ENCODE measurements at places on chromosomes 2 and 18.

DNA sequence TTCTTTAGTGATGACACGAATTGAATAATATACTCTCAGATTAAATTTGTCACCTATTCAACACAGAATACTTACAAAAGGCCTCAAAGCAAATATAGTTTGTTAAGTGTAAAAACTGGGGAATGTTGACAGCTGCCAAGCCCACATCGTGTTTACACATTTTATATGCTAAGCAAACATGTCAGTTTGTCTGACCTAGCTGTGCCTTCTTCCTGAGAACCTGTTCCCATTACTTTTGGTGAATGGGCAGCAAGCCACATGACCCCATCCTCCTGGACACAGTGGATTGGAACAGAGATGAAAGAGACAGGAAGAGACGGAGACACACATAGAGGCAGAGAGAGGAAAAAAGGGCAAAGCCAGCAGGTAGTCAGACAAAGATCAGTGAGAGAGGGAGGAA lies 22.9 kb upstream of the CUL3 start:
- no peak for DNase-seq

DNA sequence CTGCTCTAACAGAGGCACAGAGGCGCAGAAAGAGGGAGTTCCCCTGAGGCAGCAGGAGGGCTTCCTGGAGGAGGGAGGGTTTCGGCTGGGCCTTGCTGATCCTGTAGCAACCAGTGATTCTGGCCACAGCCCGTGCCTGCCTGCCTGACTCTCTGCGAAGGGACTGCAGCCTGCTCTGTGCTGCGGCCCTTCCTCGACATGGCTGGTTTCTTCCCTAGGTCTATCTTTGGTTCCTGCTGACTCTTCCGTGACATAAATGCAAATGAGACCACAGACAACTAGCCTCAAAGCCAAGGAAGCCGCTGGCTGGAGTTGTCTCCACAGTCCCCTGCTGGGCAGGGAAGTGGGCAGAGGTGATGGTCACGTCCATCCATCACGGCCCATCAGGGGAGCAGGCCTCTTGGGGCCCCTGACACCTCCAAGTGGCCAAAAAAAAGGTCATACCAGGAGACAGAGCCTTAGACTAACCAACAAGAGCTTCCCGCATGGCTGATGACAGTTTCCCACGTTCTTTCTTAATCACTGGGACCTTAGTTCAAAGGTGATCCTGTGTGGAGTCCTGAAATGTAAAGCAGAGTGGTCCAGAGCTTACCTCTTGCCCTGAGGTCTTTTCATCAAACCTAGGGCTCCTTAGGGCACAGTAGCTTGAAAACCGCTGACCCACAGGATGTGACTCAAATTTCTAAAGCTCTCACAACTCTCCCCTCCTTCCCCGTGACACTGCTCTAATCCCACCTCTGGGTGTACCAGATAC lies 55.3 kb downstream of the HS1BP3 start:
- no peak for DNase-seq

DNA sequence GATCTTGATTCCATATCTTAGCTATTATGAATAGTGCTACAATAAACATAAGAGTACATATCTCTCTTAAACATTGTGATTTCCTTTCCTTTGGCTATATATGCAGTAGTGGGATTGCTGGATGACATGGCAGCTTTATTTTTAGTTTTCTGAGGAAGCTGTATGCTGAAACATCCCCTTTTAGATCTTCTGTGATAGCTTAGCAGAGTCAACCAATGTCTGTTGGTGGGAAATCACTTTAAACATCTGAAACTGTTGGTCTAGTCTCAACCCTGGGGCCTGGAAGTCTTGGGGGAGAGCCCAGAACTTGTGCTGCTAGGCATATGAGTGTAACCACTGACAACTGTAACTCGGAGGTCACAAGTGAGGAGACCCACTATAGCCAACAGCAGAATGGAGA lies 378.6 kb upstream of the SLC14A2 start:
- no peak for DNase-seq

- DNase-seq, result no peak
These were observed 439.2 kb upstream of the ACVR2A start for GRCh38 chr2:147405651-147406050.

DNA sequence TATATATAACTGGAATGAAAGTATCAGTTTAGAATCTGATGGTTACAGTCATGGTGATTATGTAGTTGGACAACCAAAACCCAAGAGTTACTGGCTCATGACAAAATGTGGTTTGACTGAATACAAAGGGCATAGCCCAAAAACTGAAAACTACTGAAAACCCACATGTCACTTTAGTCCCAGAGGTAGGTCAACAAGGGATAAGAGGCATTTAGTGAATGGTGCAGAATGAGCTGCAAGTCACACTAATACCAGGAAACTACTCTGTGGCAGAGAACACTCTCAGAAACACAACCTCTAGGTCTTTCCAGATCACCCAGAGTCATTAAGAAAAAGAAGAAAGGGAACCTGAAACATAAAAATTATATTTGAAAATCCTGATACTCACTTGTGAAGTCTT lies 154.5 kb downstream of the AGPS start:
- DNase-seq, result no peak

DNA sequence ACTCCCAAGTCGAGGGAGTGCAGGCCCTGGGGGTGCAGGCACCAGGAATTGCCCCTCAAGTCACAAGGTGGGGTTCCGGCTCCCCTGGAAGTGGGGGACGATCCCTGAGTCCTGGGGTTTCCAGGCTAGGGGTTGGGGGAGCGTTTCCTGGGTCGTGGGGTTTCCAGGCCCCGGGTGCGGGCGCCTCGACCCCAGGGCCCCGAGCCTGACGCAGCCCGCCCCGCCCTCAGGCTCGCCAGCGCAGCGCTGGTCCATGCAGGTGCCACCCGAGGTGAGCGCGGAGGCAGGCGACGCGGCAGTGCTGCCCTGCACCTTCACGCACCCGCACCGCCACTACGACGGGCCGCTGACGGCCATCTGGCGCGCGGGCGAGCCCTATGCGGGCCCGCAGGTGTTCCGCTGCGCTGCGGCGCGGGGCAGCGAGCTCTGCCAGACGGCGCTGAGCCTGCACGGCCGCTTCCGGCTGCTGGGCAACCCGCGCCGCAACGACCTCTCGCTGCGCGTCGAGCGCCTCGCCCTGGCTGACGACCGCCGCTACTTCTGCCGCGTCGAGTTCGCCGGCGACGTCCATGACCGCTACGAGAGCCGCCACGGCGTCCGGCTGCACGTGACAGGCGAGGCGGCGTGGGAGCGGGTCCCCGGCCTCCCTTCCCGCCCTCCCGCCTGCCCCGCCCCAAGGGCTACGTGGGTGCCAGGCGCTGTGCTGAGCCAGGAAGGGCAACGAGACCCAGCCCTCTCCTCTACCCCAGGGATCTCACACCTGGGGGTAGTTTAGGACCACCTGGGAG lies 12.0 kb downstream of the SIGLEC15 start:
- no peak for DNase-seq

- DNase-seq, result no peak
These were observed 1963.3 kb upstream of the PIK3C3 start for GRCh38 chr18:39991696-39992265.

GRCh38 chr18:51077217-51077616 lies 47.2 kb downstream of the SMAD4 start:
- DNase-seq, result no peak

- no peak for DNase-seq
These were observed 7.7 kb downstream of the EPB41L5 start for GRCh38 chr2:120020554-120020953.

DNA sequence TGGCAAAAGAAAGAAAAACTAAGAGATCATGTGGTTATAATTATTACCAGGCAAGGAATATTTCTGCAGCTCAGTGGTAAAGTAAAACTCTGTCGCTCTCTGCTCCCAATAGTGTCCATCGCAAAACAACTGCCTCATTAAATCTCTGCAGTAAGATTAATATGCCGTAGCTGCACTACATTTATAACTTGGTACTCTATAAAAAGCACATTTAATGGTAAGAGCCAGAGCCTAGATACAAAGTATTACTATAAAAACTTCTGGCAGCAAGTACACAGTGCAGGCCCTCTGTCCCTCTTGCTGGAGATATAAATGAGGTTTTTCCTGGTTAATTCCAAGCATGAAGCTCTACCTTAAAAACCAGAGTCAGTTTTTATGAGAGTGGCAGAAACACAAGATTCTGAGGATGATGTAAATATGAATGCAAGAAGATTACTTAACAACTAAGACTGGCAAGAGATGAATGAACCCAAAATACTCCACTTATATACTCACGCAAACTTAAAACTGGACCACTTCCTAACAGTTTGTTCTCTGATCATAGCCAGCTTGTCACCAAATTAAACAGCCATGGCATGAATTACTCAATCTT lies 25.5 kb downstream of the ZNF521 start:
- DNase-seq, result no peak

DNA sequence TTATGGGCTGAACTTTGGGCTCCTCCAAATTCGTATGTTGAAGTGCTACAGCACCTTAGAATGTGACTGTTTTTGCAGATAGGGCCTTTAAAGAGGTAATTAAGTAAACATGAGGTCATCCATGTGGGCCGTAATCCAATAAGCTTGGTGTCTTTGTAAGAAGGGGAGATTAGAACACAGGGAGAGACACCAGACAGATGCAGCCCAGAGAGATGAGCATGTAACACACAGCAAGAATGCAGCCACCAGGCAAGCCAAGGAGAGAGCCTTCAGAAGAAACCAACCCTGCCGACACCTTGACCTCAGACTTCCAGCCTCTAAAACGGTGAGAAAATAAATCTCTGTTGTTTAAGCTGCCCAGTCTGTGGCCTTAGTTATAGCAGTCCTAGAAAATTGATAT lies 74.3 kb downstream of the HRH4 start:
- DNase-seq, result no peak

- no peak for DNase-seq
These were observed 1310.8 kb upstream of the SLC39A10 start for GRCh38 chr2:194346193-194346592.

DNA sequence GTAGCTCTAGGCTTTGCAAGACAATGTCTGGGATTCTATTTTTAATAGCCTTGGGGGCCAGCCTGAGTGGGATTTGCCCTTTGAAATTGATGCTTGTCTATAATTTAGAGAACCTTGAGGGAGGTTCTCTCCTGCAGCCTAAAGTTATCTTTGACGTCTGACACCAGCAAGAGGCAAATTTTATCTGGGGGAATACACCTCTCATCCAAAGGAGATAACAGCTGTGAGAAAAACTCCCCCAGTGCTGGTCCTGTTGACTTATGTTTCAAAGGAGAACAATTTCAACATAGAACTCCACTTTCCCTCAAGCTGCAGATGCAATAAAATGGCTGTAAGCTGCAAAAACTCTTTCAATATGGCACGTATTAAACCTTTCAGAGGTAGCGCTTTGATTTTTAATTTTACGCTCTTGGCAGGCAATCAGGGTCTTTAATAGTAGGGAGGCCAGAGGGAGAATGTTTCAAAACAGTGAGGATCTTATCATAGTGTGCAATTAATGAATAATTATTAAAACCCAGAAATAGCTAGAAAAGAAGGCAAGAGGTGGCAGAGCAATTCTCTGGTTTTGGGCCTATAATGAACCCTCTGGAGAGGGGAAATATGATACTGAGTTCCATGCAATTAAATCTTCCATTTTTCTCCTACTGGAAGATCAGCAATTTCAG lies 62.4 kb downstream of the LYPD1 start:
- no peak for DNase-seq

DNA sequence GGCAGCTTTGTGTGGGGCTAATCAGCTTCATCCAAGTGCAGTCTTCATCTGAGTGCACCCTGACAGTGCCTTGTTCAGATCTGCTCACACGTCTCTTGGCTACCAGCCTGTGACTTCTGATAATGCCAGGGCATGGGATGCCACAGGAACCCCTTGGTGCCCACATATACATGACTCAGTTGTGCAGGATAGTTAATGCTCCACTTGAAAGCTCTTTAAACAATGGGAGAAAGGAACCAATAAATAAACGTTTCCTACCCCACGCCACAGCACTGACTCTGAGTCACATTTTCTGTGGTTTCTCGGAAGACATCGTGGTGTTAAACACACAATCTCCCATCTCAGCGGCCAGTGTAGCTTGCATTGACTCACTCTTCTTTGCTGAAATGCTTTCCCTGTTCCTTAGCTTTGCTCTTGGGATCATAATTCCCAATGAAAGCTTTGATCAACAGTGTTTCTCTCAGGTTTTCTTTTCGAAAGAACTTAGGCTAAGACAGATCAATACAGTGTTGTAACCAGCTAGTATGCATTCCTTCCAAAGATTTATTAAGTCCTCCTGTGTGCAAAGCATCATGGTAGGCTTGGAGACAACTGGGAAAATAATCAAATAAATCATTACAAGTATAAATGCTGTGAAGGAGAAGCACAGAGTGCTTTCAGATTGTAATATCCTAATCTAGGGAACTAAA lies 142.0 kb downstream of the COPS8 start:
- no peak for DNase-seq

DNA sequence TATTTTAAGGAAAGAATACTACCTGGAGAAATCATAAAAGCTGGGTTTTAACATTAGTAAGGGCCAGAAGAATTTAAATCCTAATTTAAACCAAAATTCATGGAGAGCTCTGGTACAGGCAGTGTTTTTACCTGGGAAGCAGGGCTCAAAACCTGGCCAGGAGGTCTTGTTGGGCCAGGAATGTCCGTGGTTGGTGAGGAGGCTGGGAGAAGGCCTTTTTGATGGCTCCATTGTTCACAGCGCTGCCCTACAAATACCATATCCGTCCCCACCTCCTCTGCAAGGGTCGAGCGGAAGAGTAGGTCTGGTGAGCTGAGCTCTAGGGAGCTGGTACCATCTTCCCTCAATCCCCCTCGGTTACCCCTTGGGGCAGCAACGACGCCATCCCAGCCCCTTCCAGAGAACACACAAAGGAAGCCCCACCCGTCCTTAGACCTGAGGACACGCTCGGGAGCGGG lies 10.9 kb upstream of the HOXD1 start:
- no peak for DNase-seq
